Omental fat pad (tissue), 4 donors: ENCODE measurements at places on chromosomes 7 and 10. TPM values are rescaled to one million over a fixed set of nuclear protein-coding genes. Genes with fewer than 3 reads are reported as not detected.

DNA sequence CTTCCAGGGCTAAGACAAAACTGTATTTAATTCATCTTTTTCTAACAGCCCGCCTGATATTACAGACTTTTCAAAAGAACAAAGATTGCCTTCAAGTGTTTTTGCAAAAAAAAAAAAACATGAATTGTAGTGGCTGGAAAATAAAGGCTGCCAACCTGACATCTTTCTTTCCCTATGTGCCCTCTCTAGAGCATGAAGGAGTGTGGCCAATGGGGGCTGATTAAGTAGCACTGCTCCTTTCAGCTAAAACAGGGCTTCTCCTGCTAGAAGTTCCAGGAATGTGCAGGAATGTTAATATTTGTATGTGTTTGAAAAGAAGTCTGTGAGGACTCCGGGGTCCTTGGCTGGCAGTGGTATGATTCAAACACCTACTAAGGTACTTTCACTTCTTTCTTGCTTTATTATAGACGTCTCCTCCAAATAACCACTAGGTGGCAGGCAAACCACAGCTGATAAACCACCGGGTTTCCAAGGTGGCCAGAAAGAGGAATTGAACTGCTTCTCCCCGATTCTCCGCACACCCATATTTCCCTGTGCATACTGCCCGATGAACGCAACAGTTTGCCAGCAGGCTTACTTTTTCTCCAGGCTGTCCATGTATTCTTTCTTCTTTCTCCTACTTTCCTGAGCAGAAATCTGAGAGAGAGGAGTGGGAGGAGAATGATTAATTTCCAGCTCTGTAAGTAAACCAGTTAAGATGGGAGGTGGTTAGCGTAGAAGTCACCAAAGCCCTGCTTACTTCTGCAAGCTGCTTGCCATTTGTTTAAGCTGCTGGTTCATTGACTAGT, 56.8 kb upstream of the DGKI start:
- DNase-seq, result no peak

- DNase-seq, result no peak
Measured at GRCh38 chr7:105098863-105099515, 85.0 kb downstream of the KMT2E start.

Gene ACSL5
- 43.4 TPM for total RNA-seq

Gene GIMAP8
- 42.9 TPM for total RNA-seq

GRCh38 chr10:16995867-16996529, 133.6 kb downstream of the CUBN start:
- no peak for DNase-seq

DNA sequence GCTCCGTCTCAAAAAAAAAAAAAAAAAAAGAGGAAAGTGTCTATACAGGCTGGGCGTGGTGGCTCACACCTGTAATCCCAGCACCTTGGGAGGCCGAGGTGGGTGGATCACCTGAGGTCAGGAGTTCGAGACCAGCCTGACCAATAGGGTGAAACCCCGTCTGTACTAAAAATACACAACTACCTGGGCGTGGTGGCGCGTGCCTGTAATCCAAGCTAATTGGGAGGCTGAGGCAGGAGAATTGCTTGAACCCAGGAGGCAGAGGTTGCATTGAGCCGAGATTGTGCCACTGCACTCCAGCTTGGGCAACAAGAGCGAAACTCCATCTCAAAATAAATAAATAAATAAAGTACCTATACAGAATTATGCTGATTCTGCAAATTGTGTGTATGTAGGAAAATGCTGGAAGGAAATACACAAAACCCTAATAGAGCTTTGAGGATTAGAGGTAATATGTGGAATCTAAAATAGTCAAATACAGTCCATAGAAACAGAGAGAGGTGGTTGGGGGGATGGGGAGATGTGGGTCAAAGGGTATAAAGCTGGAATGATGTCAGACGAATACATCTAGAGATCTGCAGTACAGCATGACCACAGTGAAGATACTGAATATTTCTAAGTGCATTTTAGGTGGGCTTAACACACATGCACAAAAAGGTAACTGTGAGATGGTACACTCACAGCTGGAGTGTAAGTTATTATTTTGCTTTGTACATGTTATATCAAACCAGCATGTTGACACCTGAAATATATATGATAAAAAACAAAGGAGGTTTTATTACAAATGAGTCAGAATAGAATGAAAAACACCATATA, 174.5 kb upstream of the KLF14 start:
- no peak for DNase-seq

- no peak for DNase-seq
Measured at GRCh38 chr7:71753956-71754664, 622.2 kb downstream of the GALNT17 start.

GRCh38 chr10:24804956-24805355, 81.3 kb upstream of the ARHGAP21 start:
- DNase-seq, result no peak

GRCh38 chr7:73811760-73812168, 19.0 kb upstream of the CLDN4 start:
- peak; percentile 51 for DNase-seq
